HAP-1 (cell line): ENCODE measurements at places on chromosomes 3 and 15.

- DNase-seq: no peak
Measured at GRCh38 chr3:158663246-158663645, 9.2 kb downstream of the LXN start.

DNA sequence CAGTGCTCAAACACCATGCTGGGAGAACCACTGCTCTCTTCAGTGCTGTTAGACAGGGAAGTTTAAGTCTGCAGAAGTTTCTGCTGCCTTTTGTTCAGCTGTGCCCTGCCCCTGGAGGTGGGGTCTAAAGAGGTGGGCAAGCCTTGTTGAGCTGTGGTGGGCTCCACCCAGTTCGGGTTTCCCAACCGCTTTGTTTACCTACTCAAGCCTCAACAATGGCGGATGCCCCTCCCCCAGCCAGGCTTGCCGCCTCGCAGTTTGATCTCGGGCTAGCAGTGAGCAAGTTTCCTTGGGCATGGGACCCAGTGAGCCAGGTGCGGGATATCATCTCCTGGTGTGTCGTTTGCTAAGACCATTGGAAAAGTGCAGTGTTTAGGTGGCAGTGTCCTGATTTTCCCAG is 670.2 kb upstream of the ALCAM start:
- no peak for DNase-seq

DNA sequence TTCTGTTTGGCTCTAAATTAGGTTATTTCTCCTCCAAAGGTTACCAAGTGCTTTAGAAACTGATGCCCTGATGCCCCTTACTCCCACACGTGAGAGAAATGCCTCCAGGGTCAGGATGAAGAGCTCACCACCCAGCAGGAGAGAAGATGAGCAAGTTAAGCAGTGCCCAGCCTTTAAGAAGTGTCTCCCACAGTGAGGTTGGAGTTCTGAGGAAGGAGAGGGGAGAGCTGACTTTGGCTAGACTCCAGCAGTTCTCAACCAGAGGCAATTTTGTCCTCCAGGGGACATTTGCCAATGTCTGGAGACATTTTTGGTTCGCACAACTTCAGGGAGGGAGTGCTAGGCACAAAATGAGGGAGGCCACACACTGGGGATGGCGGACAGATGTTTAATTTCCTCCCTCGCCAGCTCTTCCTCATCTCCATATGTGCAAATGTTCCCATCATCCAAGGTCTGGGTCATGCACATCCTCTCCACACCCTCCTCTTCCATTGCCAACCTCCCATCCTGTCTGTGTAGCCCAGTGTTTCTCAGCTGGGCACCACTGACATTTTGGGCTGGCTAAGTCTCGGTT is 50.6 kb upstream of the SLC7A14 start:
- DNase-seq: no peak

DNA sequence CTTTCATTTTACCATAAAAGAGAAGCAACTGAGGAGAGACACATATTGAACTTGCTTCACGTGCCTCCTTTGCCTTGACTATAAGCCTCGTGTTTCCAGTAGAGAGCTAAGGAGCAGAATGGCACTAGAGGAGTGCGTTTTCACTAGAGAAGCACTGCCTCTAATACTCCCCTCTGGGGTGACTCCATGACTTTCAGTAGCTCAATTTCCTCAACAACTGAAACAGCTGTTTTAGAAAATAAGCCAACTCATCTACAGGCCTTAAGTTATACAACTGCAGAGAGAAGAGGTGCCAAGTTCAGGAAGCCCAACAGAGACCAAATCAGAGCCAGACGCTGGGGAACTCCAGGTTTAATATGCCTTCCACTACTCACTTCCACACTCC is 1.9 kb downstream of the UBP1 start:
- no peak for DNase-seq

DNA sequence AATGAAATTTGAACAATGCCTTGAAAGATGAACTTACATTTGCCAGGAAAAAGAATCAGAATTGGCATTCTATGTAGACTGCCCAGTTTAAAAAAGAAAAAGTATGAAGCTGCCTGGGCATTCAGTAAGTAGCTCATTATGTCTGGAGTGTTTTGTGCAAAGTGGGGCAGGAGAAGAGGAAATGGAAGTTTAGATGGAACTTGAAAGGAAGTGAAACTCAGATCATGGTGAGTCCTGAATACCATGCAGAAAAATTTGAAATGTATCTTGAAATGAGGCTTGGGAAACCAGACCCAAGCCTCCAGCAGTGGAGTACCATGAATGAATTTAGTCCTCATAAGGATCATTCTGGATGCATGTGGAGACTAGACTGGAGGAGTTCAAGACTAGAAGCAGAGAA is 4.8 kb upstream of the MORC1 start:
- no peak for DNase-seq

DNA sequence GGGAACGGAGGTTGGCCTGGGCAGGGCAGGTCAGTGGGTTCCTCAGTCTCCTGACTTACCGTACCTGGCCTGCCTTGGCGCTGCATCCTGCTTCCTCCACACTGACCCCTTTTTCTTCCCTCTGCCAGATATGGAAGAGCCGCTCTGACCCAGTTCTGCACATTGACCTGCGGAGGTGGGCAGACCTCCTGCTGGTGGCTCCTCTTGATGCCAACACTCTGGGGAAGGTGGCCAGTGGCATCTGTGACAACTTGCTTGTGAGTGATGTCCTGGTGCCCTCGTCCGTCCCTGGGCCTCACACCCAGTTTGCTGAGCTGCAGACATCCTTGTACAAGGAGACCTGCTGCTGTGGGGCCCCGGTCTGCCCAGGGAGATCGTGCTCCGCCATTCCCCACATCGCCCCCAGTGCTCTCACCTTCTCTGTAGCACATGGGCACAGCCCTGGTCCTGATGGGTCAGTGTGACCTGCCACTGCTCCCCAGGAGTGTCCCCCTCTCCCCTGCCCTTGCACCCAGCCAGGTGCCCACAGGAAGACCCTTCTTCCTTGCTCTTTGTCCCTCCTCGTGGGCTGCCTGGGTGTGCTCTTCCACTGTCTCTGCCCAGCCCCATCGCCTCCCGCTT is 21.0 kb downstream of the PPCDC start:
- DNase-seq: no peak

DNA sequence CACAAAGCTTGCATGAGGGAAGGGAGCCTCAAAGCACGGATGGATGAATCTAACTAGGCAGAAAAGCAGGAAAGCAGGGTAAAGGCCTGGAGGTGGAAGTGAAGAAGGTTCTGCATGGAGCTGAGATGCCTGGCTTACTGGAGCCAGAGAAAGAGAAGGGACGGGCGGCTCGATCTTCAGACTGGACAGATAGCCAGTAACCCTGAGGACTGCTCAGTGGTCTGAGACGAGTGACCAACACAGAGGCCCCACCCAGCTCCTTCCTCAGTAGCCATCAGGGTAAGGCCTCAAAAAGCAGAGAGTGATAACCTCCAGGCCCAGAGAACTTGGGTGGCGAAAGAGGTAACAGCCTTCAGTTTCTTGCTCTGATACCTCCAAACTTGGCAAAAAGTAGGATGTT is 6.4 kb downstream of the CLN6 start:
- no peak for DNase-seq

GRCh38 chr3:4943549-4943948 is 35.7 kb upstream of the BHLHE40 start:
- no peak for DNase-seq

- DNase-seq: no peak
Measured at GRCh38 chr3:52145736-52146110, 8.5 kb downstream of the POC1A start.

- no peak for DNase-seq
Measured at GRCh38 chr3:107945417-107946094, 145.3 kb downstream of the CD47 start.

- DNase-seq: no peak
Measured at GRCh38 chr15:80434926-80435720, 30.9 kb downstream of the ARNT2 start.

DNA sequence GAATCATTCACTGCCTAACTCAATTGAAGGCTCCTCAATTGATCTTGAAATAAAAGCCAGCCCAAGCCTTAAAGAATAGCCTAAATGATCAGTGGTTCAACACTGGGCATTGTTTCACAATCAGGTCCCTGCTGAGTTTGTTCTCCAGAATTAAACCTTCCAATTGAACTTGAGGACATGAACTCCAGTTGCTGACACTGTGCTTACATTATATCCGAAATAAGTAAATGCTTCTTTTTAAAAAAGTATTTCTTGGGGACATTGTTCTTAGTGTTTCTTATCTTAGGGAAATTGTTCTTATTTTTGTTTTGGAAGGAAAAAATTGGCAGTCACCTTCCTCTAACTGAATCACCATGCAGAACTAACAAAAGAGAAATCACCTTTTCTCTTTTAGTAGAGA is 450.2 kb downstream of the RBMS3 start:
- DNase-seq: no peak

DNA sequence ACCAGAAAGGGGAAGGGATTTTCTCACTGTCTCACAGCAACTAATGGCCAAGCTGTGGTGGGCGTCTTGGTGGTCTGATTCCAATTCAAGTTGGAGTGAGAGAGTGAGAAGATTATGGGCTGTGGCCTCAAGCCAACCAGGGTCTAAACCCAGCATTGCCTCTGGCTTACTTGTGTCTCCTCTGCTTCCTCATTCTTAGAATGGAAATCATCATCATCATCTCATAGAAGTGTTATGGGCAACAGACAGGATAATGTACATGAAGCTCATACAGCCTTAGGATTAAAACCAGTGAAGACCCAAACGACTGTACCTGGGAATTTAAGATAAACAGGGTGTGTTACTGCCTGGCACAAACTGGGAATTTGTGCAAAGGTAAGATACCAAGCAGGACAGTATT is 29.1 kb upstream of the IREB2 start:
- no peak for DNase-seq

DNA sequence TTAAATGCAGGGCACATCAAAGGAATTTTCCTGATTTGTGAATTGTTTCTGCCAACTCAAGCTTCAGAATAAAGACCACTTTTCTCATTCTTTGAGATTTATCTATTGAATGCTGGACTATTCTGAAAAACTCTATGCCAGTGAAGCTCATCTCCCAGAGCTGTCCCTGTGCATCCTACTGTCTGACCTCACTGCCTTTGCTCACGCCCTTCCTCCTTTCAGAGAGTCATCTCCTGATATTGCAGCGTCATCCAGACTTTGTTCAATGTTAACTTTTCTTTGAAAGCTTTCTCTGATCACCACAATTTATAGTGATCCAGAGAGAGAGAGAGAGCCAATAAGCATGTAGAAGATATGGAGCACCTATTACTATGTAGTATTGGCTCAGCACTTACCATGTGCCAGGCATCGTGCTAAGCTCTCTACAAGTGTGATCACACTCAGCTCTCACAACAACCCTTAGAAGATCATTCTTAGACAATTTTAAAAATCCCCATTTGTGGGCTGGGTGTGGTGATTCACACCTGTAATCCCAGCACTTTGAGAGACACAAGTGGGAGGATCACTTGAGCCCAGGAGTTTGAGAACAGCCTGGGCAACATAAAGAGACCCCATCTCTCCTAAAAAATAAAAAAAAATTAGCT is 30.2 kb upstream of the TLE3 start:
- DNase-seq: no peak

GRCh38 chr3:23941440-23941839 is 3.6 kb upstream of the NR1D2 start:
- no peak for DNase-seq

GRCh38 chr3:38353151-38353550 is 6.6 kb downstream of the XYLB start:
- DNase-seq: no peak

GRCh38 chr3:59127071-59127470 is 77.2 kb upstream of the CFAP20DC start:
- DNase-seq: no peak

GRCh38 chr15:30650012-30650929 is 24.3 kb downstream of the ARHGAP11B start:
- DNase-seq: no peak

DNA sequence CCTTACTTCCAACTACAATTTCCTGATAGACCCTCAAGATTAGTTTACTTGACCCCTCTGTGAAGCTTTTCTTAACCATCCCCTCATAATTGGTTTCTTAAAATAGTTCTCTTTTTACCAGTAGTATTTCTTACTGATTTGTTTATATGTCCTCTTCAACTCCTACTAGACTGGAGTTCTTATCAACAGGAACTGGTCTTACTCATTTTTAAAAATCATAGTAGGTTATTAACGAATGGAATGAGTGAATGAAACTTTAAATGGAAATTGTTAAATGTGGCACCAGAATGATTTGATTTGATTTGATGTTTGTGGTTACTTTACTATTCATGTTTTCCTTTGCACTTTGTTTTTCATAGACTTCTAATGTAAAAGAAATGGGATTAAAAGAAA is 91.5 kb downstream of the NEO1 start:
- no peak for DNase-seq

- no peak for DNase-seq
Measured at GRCh38 chr3:142278451-142278850, 53.1 kb upstream of the GK5 start.
